ENCODE measurements at places on chromosomes 13 and 19.
A peak's percentile ranks its signal among the peaks of the same experiment; 100 is the strongest.

- no peak for DNase-seq
Observed at GRCh38 chr13:105587786-105588185, 947.7 kb downstream of the EFNB2 start.

- DNase-seq: no peak
Observed at GRCh38 chr19:40705362-40705651, 11.4 kb downstream of the COQ8B start.

DNA sequence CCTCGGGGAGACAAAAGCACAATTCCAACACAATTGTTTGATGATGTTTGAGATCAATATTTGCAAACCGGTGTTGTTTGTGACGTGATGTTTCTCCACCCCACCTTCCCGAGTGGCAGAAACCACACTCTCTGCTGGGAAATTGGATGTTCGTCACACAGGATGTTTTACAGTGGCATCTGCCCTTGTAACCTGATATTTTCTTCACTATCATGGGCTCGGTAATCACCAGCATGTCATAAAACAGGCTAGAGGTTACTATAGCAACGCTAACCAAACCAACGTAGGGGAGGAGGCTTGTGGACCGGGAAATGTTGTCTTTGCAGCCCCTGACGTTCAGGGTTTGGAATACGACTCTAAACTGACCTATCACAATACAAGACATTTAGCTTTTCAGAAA is 454.5 kb downstream of the IRS2 start:
- DNase-seq: peak; percentile 12

DNA sequence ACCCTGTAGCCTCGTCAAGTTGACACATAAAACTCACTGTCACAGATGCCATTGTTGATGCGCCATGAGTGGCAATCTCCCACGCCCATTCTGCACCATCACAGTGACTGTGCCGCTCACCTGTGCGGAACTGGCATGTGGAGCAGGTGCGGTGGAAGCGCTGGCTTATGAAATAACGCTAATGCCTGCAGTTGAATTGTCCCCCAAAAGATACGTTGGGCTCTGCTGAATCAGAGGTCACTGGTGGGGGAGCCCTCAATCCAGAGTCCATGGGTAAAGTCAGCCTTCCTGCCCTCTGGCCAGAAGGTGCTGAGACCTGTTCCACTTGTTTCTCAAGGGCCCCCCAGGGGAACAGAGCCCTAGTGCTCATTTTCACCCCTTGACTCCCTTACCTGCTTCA is 2.9 kb upstream of the ARHGEF7 start:
- DNase-seq: no peak

DNA sequence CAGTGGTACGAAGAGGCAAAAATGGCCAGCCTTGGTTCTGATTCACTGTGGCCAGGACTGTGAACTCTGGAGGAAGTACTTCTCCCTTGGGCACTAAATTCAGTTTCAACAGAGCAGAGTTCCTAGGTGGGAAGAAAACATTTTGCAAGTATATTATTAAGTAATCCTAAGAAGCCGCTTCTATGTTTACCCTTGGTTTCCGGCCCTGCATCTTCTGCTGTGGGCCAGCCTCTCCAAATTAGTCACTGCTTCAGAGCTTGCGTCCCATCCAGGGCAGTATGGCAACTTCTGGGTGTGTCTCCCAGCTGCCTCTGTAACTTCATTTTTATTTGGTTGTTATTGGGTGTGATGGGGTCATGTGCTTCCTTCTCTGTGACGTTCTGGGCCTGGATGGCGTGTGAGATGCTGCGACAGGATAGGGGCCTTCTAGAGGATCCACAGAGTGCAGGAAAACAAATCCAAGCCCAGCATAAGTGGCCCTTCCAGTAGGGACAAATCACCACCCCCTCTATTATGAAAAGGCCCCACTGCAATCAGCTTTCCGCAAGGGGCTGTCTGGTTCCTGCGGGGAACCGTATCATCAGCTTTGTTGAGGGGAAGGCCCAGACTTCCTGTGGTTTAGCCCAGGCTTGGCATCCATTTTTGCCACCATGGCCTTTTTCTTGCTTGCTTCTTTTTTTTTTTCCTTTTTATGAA is 55.1 kb upstream of the C1QTNF9 start:
- DNase-seq: no peak

- peak; percentile 84 for DNase-seq
Observed at GRCh38 chr13:106917673-106918556, 350.0 kb upstream of the ARGLU1 start.

- no peak for DNase-seq
Observed at GRCh38 chr19:38284422-38284821, 19.6 kb upstream of the C19orf33 start.

GRCh38 chr19:10756791-10757190 is 38.9 kb downstream of the DNM2 start:
- no peak for DNase-seq

- no peak for DNase-seq
Observed at GRCh38 chr13:90732049-90732448, 615.4 kb upstream of the MIR17HG start.

GRCh38 chr13:74870865-74871264 is 611.1 kb downstream of the TBC1D4 start:
- DNase-seq: no peak

DNA sequence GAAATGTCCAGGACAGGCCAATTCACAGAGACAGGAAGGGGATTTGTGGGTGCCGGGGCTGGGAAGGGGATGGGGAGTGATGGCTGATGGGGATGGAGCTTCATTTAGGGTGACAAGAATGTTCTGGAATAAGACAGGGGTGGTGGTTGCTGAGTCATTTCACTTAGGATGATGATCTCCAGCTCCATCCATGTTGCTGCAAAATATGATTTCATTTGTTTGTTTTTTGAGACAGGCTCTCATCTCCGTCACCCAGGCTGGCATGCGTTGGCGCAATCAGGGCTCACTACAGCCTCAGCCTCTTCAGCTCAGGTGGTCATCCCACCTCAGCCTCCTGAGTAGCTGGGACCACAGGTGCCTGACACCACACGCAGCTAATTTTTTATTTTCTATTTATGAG is 3.1 kb upstream of the JSRP1 start:
- no peak for DNase-seq

DNA sequence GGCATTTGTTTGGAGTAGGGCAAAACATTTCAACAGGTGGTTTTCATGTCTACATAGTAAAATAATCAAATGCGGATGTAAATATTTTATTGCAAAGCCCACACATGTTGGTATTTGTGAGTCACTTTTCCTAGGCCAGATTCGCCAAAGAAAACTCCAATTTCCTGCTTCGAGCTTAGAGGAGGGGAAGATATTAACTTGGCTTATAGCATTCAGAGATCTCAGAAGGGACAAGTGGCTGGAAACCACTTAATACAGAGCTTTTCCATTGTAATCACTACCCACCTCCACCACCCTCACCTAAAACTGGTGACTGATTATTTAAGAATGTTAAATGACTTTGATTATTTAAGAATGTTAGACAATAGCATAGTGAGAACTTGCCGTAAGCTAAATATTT is 530.6 kb upstream of the SPRY2 start:
- DNase-seq: no peak

DNA sequence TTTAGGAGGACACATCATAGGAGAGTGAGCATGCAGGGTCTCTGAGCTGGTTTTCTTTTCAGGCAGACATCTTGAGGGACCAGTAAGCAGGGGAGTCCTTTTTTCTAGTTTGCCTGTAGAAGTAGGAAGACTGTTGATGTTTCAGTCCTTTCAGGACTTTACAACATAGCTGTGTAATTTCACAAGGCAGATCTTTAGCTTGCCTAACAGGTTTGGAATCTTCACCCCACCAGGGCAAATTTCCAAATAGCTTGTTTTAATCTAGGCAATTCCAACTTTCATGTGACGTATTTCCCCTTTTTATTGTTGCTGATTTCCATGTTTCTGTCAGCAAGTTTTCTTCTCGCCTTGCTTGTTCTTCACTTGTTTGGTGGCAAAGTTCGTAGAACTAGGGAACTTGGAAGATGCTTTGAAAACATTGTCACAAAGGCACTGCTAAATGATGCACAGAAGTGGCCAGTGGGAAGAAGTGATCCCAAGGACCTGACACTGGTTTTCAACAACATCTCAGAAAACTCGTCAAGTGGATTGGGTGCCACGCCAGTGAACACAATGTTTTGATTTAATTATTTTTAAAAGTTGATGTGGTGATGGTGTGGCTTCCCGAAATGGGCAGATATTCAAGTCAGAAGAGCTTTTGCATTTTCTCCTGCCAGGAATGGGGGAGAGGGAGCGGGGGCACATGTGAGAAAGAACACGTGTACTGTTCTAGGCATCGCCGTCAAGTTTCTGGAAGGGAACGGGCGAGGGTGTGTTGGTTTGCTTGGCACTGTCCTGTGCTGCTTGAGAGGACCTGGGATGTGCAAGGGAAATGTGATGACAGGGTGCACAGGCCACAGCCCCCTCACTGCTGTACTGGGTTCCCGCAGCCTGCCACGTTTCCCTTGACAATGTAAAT is 418.6 kb downstream of the OXGR1 start:
- DNase-seq: no peak

- DNase-seq: no peak
Observed at GRCh38 chr13:24997367-24997967, 98.5 kb upstream of the PABPC3 start.

- no peak for DNase-seq
Observed at GRCh38 chr19:33294058-33294798, 8.1 kb downstream of the CEBPA start.

DNA sequence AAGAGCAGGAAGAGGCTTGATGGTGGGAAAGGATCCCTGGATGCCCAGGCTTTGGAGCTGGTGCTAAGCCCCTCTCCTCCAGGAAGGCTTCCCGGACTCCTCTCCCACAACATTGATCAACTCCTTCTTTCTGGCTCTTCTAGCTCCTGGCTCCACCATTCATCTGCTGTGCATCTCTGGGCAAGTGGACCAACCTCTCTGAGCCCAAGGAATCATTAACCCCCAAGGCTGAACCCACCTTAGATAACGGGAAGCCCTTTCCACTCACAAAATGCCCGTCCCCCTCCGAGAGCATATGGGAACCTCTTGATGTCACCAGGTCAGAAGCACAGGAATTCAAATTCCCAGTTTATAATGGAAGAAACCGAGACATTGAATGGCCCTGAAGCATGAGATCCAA is 5.2 kb downstream of the SIRT6 start:
- no peak for DNase-seq

DNA sequence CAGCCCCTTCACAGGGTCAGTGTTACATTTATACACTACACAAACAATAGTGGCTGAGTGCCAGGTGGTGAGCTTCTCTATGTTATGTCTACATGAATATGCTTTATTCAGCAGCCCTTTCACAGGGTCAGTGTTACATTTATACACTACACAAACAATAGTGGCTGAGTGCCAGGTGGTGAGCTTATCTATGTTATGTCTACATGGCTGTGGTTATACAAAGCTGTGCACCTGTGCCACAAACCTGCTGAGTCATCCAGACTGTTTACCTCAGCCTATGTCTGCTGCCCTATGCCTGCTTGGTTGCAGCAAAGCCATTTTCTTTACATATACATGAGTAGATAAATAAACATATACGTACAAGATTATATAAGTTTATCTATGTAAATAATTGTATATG is 76.5 kb downstream of the ZNF726 start:
- DNase-seq: no peak

- no peak for DNase-seq
Observed at GRCh38 chr19:30743702-30744101, 371.5 kb downstream of the ZNF536 start.

DNA sequence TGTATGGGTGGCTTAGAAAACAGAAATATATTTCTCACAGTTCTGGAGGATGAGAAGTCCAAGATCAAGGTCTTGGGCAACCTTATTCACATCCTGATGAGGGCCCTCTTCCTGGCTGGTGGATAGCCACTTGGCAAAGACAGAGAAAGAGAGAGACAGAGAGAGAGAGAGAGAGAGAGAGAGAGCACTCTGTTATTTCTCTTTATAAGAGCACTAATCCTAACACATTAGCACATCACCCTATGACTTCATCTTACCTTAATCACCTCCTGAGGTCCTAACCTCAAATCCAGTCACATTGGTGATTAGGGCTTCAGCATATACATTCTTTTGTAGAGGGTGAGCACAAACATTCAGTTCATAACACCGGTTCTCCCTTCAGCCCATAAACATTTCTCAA is 430.3 kb downstream of the EFNB2 start:
- no peak for DNase-seq

GRCh38 chr19:41114132-41114531 is at the start of gene CYP2F1:
TSS of gene CYP2F1 (plus strand) at chr19:41114432. CDS start at chr19:41116189, 1,757 bp downstream.
- DNase-seq: no peak

DNA sequence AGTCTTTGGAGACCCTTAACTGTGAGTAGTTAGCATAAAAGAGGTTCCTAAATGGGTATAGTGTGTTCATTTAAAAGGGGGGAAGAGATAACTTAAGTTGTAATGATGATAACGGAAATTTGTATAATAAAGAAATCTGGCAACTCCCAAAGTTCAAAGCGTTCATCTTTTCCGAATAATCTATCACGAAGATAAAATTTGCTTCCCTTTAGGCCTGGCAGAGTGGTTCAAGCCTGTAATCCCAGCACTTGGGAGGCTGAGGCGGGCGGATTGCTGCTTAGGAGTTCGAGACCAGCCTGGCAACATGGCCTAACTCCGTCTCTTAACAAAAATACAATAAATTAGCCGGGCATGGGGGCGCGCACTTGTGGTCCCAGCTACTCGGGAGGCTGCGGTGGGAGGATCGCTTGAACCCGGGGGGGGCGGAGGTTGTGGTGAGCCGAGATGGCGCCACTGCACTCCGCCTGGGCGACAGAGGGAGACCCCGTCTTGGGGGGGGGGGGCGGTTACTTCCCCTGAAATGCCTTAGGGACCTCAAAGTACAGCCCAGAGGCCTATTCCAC is 934 bp downstream of the N4BP2L2 start:
- DNase-seq: no peak

GRCh38 chr19:55068950-55069864 is 6.3 kb upstream of the RDH13 start:
- DNase-seq: peak; percentile 53

GRCh38 chr19:461721-462551 is 1.1 kb upstream of the SHC2 start:
- DNase-seq: peak; percentile 90

DNA sequence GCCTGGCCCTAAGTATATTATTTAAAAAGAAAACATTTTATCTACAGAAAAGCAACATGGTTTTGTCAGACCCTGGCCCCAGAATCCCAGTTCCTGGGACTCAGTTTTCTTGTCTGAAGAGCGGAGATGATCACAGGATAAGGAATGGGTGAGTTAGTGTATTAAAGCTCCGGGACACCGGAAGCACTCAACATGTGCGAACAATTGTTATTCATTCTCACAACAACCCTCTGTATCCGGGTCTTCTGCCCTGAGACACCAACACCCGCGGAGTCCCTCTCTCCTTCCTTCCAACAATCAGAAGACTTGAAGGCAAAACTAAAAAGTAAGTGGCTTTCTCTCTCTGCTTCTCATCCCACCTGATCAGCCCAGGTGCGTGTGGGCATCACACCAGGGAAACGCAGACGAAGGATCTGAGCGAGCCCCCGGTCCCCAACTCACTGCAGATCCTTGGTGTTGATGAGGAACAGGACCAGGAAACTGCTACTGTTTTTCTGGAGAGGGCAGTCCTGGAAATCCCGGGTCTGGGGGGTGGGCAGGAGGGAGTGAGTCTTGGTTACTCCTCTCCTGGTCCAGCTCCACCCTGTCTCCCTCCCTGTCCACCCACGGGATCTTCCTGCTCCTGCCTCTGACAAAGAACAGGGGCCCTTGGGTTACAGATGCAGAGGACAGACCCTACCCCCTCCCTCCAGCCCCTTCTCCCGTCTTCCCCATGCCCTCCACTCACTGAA is 2.0 kb downstream of the GPR108 start:
- DNase-seq: no peak

- DNase-seq: no peak
Observed at GRCh38 chr13:63393112-63393511, 1977.5 kb upstream of the PCDH20 start.

GRCh38 chr19:7494416-7495098 is 5.7 kb upstream of the PEX11G start:
- no peak for DNase-seq
